ENCODE measurements at places on chromosomes 5 and 9.

GRCh38 chr5:58595952-58596351, 13.1 kb downstream of the RAB3C start:
- no peak for DNase-seq

GRCh38 chr9:32703635-32704034, 68.2 kb upstream of the TAF1L start:
- DNase-seq = no peak

- no peak for DNase-seq
Observed at GRCh38 chr9:121786998-121787422, 135.6 kb downstream of the DAB2IP start.

DNA sequence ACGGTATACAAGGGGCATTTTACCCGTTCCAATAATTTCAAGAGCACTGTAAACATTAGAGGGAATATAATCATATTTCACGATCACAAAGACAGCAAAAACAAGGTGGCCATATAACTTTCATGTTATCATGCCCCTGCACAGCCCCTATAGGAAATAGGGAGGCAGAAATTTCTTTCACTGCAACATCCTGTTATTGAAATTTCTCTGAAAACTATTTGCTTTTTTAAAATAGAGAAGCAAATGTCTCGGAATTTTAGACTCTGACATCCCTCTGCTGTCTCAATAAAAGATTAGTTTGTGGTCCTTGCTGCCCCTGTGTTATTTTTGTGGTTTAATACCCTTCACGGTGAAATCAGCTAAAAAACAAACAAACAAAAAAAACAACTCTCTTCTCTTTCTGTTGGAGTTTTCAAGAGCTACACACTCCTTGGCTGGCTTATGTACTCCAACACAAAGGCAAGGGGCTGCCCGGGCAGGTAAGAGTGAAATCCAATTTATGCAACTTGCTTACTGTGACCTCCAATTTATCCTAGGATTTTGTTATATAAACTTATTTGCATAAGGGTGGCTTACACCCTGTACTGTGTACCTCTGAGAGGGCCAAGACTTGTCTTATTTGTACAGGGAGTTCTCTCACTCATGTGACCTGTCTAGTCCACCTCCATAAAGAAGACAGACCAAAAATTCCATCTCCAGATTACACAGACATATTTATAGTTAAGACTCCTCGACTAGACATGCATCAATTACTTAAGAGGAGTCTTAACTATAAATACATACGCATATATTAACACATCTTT, 223.6 kb downstream of the MLLT3 start:
- no peak for DNase-seq

DNA sequence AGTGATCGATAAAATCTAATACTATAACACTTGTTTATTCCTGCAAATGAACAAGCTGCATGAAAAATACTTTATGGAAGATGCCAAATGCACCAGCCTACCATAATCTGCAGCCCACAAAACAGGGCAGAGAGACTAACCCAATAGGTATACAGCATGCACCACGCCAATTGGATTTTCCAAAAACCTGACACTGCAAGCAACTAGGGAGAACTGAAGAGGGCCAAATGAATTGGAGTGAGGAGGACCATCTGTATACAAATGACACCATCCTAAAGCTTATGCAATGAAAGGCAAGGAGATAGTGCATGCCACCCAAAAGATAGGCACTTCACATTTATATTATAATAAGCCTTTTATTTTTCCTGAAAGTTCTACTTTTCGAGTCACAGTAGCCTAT, 100.4 kb downstream of the SPOCK1 start:
- no peak for DNase-seq

DNA sequence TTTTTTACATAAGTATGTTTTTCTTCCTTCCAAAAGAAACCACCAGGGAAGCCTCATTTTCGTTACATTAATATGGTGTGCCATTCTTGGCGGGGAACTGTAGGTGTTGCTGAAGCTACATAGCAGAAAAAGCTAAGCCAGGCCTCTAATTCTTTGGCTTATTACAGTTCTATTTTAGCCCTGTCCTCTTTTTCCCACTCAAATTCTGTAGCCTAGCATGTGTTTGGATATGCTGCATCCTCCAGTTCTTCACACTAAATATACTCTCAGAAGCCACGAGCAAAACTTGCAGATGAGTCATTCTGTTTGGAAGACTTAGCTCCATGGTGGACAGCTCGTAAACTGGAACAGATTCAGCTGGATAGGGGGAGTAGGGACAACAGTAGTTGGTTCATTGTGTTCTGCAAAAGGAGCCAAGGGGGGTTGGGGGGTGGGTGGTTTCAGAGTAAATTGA, 369.4 kb downstream of the TMEM161B start:
- no peak for DNase-seq

GRCh38 chr9:82124090-82124489, 135.5 kb downstream of the SPATA31D1 start:
- DNase-seq = no peak

DNA sequence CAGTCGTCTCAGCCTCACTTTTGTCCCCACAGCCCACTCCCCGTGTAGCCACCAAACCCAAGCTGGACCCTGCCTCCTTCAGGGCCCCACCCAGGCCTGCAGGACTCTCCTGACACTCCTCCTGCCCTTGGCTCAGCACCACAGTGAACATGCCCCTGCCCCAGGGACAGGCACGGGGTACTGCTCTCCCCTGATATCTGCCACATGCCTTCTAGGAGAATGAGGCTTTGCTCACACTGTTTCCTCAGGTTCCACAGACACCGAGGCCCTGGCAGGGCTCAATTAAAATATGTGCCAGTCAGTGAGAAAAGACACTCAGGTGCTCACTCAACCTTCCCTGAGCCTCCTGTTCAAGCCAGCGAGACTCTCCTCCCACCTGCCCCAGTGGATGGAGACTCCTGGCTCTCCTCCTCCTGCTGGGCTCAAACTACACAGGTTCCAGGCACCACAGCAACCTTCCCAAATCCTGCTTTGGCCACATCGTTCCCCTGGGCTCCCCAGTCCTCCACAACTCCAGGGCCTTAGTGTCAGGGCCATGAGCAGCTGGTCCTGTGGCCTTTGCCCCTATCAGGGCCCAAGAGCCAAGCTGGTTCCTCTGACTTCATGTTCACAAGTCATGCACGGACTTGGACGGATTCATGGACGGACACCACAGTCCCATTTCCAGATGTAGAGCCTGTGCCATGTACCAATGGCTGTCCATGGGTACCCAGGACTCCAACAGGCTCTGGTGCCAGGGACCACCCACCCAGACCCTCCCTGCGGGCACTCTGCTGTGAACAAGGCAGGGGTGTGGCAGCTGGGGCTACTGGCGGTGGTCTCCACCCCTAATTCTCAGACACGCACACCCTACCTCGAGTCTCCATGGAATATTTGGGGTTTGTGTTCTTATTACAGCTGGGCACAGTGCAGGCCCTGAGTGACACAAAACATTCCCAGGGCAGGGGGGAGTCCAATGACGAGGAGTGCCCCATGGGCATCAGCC, 36.6 kb downstream of the BICD2 start:
- DNase-seq = no peak

- DNase-seq = no peak
Observed at GRCh38 chr9:84570482-84571154, 98.9 kb upstream of the NTRK2 start.

GRCh38 chr5:145324101-145324500, 511.0 kb downstream of the PRELID2 start:
- DNase-seq = no peak

DNA sequence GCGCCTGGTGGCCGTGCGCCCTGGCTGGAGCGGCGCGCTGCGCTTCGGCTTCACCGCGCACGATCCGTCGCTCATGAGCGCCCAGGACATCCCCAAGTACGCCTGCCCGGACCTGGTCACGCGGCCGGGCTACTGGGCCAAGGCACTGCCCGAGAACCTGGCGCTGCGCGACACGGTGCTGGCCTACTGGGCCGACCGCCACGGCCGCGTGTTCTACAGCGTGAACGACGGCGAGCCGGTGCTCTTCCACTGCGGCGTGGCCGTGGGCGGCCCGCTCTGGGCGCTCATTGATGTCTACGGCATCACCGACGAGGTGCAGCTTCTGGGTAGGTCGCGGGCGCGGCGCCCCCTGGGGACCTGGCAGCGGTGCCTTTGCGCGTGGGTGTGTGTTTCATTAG, 28.9 kb downstream of the NEURL1B start:
- DNase-seq = no peak

GRCh38 chr5:142034994-142035393, 22.2 kb upstream of the GNPDA1 start:
- no peak for DNase-seq

DNA sequence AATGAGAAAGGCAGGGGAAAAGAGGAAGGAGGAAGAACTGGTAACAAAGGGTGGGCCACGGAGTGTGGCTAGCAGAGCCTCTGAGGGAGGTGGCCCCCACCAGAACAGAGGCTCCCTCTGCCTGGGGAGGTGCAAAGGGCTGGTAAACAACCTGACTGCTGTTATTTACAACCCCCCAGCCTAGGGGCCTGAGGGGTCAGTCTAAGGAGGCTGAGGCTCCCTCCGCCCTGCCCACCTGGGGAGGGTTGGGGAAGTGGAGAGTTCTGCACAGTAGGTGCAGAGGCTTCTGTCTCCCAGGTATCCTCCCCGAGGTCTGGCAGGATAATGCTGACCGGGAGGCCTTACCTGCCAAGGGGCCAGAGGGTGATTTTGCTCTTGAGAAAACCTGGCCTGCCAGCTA, 35.6 kb upstream of the SMU1 start:
- DNase-seq = no peak

DNA sequence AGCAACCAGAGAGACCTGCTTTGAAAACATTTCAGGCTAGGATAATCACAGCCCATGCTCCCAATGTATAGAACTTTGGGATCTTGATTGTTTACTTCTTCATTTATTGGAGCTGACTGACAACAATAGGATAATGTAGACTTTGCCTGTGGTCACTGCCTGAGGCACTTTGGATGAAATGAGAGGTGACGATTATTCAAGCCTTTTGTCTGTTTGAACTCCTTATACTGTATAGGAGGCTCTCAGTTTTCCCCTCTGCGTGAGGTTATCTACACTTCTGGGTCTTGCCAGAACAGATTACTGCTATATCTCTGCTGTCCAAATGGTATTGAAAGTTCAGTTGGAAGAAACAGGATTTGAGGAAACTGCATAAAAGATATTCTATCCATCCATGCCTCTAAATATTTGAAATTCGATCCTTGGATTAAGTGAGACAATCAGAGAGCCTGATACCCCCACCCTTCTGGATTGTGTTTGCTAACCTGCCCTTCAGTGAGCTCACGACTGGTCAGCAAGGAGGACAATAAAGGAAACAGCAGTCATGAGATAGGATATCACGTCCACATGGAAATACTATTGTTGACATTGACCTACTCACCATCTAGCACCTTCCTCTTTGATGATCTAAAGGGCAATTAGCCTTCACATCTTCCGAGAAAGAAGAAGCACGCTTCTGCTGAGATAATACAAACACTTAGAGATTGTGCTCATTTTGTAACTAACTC, 98.1 kb downstream of the DOCK8 start:
- no peak for DNase-seq

DNA sequence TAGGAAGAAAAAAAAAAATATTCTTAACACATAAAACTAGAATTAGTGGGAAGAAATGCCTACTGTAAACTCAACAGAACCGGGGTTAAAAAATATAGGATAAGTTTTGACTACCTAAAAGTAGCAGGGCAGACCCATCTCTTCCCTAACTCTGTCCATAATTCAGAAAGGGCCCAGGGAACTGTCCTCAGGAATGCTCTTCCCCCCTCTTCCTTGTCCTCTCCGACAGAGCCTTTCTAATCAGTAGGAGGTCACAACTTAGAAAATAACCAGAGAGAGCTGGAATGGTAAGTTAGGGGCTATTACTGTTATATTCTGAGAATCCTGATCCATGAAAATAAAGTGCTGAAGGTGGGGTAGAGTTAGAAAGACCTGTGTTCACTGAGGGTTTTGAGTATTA, 22.2 kb downstream of the PIK3R1 start:
- no peak for DNase-seq

GRCh38 chr5:4188704-4189103, 593.1 kb downstream of the IRX1 start:
- DNase-seq = no peak

- DNase-seq = peak; percentile 6
Observed at GRCh38 chr9:83307066-83307724, 231.0 kb downstream of the FRMD3 start.

DNA sequence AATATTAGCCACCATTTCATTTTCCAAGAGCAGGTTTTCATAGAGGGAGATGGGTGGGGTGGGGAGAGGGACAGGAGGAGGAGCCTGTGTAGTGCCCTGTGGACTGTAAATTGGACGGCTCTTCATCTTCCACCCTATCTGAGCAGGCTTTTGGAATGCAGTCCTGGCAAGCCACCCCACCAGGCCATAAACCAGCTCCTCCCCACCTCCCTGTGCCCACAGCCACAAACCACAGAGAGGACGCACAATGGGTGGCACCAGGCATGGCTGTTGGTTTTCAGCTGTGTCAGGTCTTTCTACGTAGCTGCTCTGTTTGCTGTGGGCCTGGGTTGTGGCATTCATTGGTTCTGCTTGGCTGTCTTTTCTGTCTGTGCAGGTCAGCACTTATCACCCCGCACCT, 58.0 kb downstream of the PLAC8L1 start:
- peak; percentile 81 for DNase-seq

GRCh38 chr9:129415942-129416651, 204.8 kb downstream of the C9orf50 start:
- DNase-seq = no peak

DNA sequence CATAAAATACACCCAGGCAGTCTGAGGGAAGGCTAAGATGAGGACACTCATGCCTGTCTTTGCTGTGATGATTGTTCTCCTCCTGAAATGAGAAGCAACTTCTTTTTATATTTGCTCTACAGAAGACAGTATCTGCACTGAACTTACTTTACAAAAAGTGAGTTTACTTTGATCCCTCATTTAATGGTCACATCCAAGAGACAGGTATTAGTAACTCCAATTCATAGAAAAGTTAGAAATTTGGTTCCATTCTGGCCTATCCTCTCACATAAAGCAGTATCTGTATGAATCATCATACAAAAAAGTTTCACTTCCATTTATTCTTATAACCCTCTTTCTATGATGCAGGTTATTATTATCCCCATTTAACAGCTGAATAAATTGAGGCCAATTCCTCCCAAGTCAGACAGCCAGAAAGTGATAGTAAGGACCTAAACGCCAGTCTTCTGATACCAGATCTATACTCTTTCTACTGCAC, 15.2 kb downstream of the TSTD2 start:
- DNase-seq = no peak

DNA sequence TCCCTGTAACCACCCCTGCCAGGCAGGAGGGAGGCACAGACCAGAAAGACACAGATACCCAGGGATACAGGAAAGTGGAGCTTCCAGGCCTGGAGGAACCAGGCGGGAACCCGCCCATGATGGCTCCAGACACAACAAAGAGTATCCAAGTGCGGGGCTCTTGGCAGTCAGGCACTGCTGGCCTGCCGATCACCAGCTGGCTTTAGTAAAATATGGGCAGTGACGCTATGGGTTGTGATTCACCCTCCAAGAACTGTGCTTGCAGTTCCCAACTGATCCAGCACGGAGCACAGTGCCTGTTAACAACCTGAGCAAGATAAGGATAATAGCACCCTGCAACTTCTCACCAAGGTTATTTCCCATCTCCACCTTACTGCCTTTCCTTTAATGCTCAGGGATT, 463.3 kb downstream of the IRX1 start:
- peak; percentile 87 for DNase-seq

Measured in small intestine (tissue), 16 donors.